Fibroblast of villous mesenchyme (primary cell): ENCODE measurements at places on chromosomes 4 and X. TPM values are rescaled to one million over a fixed set of nuclear protein-coding genes. Genes with fewer than 3 reads are reported as not detected.

GRCh38 chrX:39896951-39897740, 200.6 kb downstream of the BCOR start:
- DNase-seq: peak; percentile 63

Gene CXorf49
- total RNA-seq: not detected in 2 replicates

- DNase-seq: peak; percentile 62
Measured at GRCh38 chr4:30718641-30719453, 1.3 kb upstream of the PCDH7 start.

Gene POF1B
- not detected in 2 replicates for total RNA-seq

DNA sequence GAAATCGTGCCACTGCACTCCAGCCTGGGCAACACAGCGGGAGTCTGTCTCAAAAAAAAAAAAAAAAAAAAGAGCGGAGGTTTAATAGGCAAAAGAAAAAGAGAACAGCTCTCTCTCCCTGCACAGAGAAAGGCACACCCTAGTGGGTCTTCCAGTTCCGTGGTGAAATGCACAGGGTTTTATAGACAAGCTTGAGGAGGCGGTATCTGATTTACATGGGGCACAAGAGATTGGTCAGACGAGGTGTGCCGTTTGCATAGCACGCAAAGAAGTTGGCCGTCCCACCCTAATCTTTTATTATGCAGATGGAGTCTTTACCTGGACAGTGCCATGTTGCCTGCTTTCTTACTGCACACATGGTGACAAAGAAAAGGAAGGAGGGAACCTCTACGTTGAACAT, 33.5 kb upstream of the REST start:
- DNase-seq: no peak

DNA sequence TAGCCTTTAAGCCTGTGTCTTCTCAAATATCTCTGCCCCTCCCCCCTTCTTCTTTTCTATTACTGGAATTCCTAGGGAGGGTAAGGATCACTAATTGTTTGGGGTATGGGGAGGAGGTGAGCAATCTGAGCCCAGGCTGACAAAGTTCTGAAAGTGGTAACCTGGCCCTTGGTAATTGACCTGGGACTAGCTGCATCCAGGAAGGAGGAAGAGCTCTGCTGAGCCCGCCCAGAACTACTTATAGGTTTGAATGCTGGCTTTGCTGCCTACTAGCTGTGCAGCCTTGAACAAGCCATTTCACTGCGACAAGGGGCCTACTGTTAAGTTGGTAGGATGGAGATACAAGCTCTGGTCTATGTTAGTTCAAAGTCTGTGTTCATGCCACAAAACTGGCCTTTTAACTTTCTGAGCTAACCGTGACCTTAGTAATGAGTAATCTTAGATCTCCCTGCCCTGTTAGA, 37.8 kb downstream of the DGKK start:
- no peak for DNase-seq

DNA sequence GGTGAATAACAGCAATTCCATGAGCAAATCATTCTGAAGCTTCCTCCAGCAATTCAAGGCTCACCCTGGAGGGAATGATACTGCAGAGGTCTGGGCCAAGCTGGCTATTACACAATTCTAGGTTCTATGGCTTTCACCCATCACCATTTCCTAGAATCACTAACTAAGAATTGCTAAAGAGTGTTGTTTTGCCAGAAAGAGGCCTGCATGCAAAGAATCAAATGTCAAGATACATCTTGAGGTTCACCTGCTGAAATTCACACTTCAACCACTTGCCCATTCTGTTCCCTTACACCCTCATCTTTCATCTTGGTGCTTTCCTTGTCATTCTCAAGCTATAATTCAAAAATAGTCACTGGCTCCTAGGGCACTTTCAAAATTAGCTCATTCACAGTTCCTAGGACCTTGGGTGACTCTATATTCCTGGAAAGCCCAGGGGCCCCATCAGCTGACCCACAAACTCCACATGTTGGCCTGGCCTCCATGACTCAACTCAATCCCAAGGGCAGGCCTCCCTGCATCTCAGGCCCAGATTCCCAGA, 7.0 kb downstream of the APBB2 start:
- no peak for DNase-seq

GRCh38 chr4:89482251-89482650, 174.7 kb upstream of the GPRIN3 start:
- peak; percentile 54 for DNase-seq

DNA sequence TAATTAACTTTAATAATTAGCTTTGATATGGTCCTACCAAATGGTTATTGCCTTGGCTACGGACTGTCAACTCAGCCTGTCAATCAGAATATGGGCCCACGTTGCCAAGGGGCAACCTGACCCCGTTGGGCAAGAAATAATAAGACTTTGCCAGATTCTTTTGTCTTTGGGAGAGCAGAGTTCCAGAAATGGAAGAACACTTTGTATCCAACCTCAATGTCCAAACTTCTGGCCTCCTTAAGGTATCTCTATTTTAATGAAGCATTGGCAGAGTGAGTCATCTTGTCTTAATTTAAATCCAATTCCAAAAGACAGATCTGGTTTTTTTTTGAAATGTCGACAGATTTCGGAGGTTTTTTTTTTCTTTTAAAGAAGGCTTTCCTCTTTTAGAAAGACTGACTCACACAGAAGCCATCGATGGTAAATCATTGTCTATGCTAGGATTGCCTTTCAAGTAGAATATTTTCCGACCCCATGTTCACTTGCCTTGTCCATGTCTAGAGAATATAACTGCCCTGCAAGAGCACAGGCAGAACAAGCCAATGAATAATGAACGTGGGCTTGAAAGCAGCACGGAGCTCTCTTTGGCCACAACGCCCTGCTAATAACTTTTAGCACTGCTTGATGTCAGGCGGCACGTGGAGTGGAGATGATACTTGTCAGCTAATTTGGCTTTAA, 190.3 kb upstream of the GATB start:
- DNase-seq: no peak

DNA sequence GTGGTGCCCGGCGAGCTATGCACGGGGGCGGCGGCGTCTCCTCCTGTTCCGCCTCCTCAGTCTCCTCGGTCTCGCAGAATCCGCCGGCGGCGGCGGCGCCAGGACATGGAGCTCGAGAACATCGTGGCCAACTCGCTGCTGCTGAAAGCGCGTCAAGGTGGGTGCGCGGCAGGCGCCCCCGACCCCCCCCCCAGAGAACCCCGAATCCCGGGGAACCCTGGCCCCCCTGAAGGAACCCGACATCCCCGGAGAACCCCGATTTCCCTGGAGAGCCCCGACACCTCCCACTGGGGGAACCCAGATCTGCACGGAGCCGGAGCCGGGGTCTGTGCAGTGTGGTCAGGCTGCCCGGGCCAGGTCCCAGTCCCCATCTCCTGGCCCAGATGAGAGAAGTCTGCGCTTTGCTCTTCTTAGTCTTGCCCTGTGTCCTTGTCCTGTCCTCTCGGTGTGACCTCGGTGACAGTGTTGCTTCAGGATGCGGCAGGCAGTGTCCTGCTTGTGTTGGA, 648 bp downstream of the GRK4 start:
- DNase-seq: peak; percentile 55

DNA sequence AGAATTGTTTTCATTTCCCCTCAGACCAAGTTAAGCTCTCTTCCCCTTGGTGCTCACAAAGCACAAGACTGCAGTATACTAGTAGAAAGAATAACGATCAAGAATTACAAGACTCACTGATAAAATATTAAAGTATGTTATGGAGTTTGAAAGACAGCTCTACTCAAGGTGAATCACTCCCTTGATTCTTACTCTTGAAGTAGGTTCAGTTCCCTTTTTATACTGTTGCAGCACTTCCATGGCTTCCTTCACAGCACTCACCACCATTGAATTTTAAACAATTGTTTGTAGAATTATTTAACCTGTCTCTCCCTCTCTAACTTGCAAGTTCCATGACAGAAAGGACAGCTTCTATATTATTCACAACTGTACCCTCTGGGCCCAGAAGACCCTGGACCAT, 42.2 kb downstream of the CASK start:
- DNase-seq: no peak

- DNase-seq: no peak
Measured at GRCh38 chr4:84690481-84690880, 107.6 kb downstream of the CDS1 start.

Gene SAGE1
- total RNA-seq: not detected in 2 replicates

- DNase-seq: no peak
Measured at GRCh38 chr4:153110739-153111138, 93.5 kb upstream of the TRIM2 start.

DNA sequence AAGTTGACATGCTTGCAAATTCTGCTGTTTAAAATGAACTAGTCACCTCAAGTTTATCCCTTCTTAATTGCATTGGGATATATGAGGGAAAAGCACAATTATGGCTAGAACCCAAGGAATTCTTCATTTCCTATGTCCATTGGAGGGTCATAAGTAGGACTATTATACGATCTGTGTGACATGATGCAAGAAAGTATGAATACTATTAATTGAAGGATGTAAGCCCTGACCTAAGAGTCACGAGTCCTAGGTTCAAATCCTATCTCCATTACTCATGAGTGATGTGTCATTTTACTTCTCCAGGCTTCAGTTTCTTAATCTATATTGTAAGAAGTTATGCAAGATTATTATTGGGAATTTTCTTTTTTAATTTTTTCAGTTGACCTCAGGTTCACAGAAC, 542.9 kb upstream of the GRIA3 start:
- no peak for DNase-seq

DNA sequence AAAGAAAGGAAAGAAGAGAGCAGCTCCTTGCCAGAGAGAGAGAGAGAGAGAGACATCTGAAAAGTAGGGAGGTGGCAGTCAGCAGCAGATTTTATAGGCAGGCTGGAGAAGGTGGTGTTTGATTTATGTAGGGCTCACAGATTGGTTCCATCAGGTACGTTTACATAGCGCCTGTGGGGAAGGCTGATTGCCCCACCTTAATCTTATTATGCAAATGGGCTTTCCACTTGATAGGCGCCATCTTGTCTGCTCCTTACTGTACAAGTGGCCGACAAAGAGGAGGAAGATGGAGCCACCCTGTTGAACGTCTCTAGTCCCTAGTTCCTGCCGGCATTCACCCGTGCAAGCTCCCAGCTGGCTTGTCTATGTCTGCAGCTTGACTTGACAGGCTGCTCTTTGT, 49.1 kb upstream of the DHRSX start:
- DNase-seq: no peak

Gene CDK16
- 81.6 and 95.0 TPM in 2 replicates for total RNA-seq

DNA sequence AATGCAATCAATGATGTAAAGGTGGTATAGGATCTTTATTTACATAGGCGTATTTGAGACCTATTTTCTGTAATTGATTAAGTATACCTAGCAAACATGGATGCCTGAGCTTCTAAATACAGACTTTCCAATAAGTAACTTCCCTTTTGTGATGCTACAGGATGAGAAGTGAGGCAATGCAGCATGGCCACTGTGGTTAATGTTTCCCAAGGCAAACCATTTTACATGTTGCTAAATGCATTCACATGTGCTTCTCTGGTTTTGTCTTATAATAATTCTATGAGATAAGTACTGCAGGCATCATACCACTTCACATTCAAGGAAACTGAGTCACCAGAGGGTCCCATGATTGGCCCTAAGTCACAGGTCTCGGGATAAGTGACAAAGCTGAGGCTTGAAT, 35.7 kb upstream of the NKX3-2 start:
- no peak for DNase-seq

DNA sequence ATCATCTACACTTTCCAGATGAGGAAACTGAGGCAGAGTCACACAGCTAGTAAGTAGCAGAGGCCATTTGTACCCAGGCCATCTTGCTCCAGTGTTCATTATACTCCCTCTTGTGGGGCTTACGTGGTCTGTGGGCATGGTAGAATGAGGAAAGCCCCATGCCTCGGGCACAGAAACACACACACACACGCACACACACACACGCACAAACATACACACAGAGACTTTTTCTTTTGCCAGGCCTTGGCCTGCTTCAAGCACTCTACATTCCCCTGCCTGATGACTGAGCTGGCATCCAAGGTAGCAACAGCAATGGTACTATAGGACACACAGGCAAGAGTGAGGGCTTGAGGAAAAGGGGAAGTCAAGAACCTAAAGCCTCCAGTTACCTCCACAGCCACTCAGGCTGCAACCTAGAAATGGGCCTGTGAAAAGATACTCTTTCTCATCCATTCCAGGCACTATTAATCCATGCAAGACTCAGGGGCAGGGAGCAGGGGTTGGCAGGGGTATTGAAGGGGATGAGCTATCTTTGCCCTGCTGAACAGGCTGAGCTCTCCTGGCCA, 43.6 kb downstream of the STARD8 start:
- no peak for DNase-seq

GRCh38 chrX:50953832-50954231, 43.3 kb downstream of the BMP15 start:
- no peak for DNase-seq

Gene GRIA2
- 1.9 TPM in 1 of 2 replicates, not detected in the other for total RNA-seq

- DNase-seq: no peak
Measured at GRCh38 chrX:45689971-45690370, 489.3 kb upstream of the DIPK2B start.
